Kidney (tissue), 22 donors: ENCODE measurements at places on chromosomes 2 and 18. TPM values are rescaled to one million over a fixed set of nuclear protein-coding genes. Genes with fewer than 3 reads are reported as not detected.

Gene EFHD1
- polyA plus RNA-seq = 280 TPM

Gene MAP2
- polyA plus RNA-seq = 3.6 TPM

Gene EPC2
- 7.2 TPM for polyA plus RNA-seq

Gene FAM237A
- not detected for polyA plus RNA-seq

Gene GPAT2
- 1.1 TPM for polyA plus RNA-seq

Gene AMER3
- polyA plus RNA-seq = not detected

Gene PRSS56
- polyA plus RNA-seq = not detected

Gene ANKRD44
- 2.2 TPM for polyA plus RNA-seq

Gene TFPI
- 26.2 TPM for polyA plus RNA-seq

Gene GREB1L
- polyA plus RNA-seq = not detected

Gene EGR4
- polyA plus RNA-seq = not detected

Gene FBXO15
- polyA plus RNA-seq = 9.1 TPM

Gene MOB4
- polyA plus RNA-seq = 16.5 TPM

Gene LHCGR
- polyA plus RNA-seq = not detected

Gene ASNSD1
- polyA plus RNA-seq = 36.5 TPM

Gene SULT1C2
- polyA plus RNA-seq = 117 TPM

Gene SLC9A2
- 5.6 TPM for polyA plus RNA-seq

Gene CDC42EP3
- 21.3 TPM for polyA plus RNA-seq

Gene PLCL1
- 13.6 TPM for polyA plus RNA-seq

Gene C2orf66
- not detected for polyA plus RNA-seq

Gene GPR148
- not detected for polyA plus RNA-seq

Gene ITM2C
- 308 TPM for polyA plus RNA-seq

Gene ATOH8
- polyA plus RNA-seq = 18.6 TPM

Gene AQP12B
- polyA plus RNA-seq = not detected

Gene SLC8A1
- 12.9 TPM for polyA plus RNA-seq
